NCI-H446 (cell line): ENCODE measurements at places on chromosomes 3 and 15.
A peak's percentile ranks its signal among the peaks of the same experiment; 100 is the strongest.

DNA sequence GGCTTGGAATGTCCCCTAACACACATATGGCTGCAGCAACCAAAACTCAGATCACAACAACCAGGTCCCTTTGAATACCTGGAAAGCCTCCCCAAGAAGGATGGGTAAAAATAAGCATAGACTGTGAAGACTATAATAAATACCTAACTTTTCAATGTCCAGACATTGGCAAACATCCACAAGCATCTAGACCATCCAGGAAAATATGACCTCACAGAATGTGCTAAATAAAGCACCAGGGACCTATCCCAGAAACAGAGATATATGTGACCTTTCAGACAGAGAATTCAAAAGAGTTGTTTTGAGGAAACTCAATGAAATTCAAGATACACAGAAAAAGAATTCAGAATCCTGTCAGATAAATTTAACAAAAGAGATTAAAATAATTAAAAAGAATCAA lies 109.2 kb downstream of the NEDD4 start:
- DNase-seq = no peak

GRCh38 chr15:60471314-60471713 lies 7.6 kb downstream of the ICE2 start:
- DNase-seq = no peak

DNA sequence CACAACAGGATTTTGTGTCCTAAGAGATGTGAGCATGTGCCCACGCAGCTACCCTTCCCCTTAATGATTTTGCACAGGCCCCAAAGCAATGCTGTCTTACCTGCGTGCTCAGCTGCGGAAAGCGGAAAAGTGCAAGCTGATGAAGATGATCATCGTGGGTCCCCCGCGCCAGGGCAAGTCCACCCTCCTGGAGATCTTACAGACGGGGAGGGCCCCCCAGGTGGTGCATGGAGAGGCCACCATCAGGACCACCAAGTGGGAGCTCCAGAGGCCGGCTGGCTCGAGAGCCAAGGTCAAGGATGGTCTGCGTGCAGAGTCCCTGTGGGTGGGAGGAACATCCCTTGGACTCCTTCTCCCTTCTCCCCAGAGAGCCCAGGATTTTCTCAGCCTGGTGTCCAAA lies 103.1 kb downstream of the LRRK1 start:
- no peak for DNase-seq

GRCh38 chr15:39944726-39945125 lies 10.8 kb downstream of the EIF2AK4 start:
- no peak for DNase-seq

DNA sequence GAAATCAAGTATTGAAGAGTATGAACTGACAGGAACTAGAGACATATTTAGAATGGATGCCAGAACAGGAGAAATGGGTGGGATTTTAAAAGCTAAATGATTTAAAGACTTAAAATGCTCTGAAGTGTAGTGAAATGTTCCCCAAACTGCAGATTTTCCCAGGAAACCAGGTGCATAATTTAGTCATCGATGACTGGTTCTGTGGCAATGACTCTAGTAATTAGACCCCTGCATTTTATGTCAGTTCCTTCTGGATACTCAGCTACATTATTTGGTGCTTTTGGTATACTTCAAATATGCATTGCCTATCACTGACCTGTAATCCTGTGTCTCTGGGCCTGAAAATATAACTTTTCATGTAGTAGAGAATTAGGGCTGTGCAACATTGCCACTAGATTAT lies 16.8 kb downstream of the AGTR1 start:
- no peak for DNase-seq

GRCh38 chr3:58751235-58751634 lies 84.7 kb upstream of the FAM3D start:
- DNase-seq = no peak

DNA sequence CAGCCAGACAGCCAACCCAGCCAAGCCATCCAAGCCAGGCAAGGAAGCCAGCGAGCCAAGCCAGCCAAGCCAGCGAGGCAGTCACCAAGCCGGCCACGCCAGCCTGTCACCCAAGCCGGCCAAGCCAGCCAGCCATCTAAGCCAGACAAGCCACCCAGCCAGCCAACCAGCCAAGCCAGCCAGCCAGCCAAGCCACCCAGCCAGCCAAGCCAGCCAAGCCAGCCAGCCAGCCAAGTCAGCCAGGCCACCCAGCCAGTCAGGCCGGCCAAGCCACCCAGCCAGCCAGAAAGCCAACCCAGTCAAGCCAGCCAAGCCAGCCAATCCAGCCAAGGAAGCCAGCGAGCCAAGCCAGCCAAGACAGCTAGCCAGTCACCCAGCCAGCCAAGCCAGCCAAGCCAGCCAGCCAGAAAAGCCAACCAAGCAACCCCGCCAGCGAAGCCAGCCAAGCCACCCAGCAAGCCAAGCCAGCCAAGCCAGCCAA lies 201.2 kb downstream of the GOLGA6L6 start:
- DNase-seq = no peak

DNA sequence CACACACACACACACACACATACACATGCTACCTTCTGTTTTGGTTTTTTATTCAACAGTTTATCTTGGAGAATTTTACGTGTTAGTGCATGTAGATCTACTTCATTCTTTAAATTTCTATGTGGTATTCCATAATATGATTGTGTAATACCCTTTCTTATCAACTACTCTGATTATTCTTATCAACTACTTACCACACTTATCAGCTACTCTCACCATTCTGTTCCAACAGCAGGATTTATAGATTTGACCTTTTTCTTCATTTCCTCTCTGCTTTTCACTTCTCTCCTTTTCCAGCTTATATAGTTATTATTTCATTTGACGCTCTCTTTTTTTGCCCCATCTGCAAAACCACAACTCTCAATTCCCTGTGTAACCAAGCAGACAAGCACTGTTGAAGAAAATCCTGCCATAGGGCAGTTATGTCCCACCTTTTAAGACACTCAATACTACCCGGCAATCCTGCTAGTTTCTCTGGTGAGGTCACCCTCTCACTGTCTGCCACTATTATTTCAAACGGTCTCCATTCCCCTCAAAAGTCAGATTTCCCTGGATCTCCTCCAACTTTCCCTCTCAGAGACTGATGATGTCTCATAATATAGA lies 56.9 kb upstream of the SATB1 start:
- DNase-seq = no peak

GRCh38 chr3:196082619-196082971 lies 705 bp upstream of the TFRC start:
- no peak for DNase-seq

- DNase-seq = no peak
These were observed 49.5 kb downstream of the TBL1XR1 start for GRCh38 chr3:177147790-177148189.

GRCh38 chr15:37394402-37395099 lies 294.2 kb upstream of the MEIS2 start:
- no peak for DNase-seq

GRCh38 chr15:38920966-38921365 lies 356.4 kb upstream of the RASGRP1 start:
- DNase-seq = no peak

DNA sequence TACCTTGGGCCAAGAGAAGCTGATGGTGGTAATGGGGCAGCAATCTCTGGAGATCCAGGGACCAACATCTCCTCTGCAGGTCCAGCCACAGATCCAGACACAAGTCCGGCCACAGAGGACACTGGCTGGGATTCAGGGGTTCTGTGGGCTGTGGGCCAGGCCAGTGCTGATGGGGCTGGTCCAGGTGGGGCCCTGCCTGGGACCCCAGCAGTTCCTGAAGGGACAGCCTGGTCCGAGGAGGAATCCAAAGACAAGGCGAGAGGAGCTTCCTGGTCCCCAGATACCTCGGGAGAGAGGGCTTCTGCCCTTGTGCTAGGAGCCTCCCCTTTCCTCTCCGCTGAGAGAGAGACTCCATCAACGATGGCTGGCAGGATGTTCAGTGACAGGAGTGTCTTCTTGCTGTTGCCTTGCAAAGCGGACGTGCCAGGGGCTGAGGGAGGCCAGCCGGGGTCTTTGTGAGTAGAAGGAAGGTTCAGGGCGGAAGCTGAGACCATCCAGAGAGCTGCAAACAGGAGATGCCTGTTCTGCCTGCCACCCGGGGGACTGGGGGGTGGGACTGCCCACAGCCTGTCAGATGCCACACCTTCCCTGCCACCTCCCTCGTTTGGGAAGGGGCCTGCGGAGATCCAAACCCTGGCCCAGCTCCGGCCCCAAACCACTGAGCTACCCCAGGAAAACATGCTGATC lies 24.5 kb upstream of the GOLGA6C start:
- no peak for DNase-seq

GRCh38 chr3:179093807-179094206 lies 22.2 kb upstream of the ZMAT3 start:
- no peak for DNase-seq

GRCh38 chr15:56320861-56321260 lies 44.4 kb upstream of the TEX9 start:
- DNase-seq = no peak

DNA sequence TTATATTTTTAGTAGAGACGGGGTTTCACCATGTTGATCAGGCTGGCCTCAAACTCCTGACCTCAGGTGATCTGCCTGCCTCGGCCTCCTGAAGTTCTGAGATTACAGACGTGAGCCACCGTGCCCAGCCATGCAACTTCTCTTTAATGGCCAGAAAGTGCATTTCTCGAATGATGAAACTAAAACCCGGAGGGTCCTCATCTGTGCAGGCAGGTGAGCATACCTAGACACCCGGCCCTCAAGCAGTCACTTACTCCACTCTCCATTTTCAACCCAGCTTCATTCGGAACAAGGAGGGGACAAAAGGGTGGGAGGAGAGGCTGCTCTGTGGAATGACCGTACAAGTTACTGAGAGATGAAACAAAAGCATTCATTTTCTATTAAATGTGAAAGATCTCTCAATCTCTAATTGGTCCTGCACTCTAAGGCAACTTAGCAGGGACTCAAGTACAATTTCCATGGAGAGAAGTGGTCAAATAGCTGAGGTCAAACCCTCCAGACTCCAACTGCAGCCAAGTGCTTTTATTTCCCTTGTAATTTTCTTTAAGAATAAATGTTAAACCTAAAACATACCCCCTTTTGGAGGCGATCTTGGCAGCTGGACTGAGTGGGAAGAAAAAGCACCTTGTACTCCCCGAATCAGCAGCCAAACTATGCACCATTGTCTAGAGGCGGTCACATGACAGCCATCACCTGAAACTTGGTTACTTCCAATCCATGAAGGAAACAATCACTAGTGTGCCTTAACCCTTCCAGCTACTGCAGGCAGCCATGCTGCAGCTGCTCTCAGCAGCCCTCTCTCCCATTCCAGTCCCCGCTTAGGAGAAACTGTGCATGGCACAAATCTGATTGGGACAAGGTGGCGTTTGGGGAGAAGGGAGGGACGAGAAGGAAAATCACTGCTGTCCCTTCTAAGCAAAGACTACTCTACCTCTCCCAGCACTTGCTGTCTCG lies 62.2 kb downstream of the VGLL4 start:
- no peak for DNase-seq

DNA sequence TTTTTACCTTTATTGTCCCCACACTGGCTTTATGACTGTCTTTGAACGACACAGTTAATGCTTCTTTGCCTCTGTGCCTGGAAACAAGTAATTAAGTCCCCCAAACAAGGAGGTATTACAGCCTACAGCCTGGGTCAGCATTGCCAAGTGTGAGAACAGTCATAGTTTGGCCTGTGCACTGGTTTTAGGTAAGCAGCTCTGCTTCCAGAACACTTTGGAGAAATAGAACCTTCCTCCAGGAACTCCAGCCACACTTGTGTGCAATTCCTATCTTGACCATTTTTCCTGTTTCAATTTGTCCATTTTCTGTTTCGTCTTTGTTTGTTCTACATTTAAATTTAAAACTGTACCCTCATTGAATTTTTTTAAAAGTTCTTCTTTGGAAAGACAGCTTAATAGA lies 568.2 kb downstream of the TUSC7 start:
- no peak for DNase-seq

DNA sequence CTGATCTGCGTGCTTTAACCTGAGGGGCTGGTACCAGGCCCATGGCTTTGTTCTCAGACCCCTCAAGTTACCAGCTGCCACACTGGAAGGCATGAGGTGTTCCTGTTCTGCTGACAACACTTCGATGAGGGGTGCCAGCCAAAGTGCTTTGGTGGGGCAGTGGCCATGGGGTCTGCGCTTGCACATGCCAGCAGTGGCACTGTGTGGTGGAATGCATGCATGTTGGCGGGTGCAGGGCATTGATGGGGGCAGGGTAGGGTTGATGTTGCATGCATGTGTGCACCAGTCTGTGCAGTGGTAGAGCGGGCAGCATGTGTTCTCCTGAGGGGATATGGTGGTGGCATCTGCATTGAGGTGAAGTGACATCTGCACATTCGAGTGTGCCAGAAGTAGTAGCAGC lies 497.0 kb downstream of the SQOR start:
- no peak for DNase-seq

- DNase-seq = no peak
These were observed 45.7 kb downstream of the ZBTB38 start for GRCh38 chr3:141413801-141414689.

GRCh38 chr15:97576929-97577645 lies 383.4 kb upstream of the ARRDC4 start:
- DNase-seq = no peak

- DNase-seq = peak; percentile 35
These were observed 6.8 kb downstream of the ANXA2 start for GRCh38 chr15:60390871-60391501.

DNA sequence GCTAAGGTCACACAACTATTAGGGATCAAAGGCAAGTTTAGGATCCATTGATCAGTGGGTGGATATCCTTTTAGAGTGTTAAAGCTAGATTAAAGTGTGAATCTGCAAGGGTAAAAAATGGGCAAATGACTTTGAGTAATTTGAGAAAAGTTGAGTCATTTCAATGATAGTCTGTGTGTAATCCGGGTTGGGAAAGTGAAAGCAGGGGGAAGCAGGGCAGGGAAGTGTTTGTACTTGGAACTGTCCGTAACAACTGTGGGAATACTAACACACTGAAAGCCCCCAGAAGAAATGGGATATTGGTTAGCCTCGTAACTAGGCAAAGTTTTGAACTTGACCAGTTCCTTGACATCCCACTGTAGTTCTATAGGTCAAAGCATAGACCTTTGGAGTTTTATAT lies 187.2 kb upstream of the SLITRK3 start:
- no peak for DNase-seq

DNA sequence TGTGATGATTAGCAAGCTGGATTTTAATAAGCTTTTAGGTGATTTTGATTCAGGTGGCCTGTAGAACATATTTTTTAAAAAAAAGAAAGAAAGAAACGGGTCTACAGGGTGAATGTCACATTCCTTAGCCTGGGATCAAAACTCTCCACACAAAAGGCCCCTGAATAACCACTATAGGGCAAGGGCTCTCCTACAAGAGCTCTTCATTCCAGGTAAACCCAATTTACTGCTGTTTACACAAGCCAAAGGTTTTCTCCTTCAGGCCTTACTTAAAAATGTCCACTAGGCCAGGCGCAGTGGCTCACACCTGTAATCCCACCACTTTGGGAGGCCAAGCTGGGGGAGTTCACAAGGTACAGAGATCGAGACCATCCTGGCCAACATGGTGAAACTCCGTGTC lies 8.3 kb downstream of the MSL2 start:
- no peak for DNase-seq
